Dermis blood vessel endothelial cell (primary cell): ENCODE measurements at places on chromosomes 7 and 10.

- no peak for DNase-seq
These were observed 85.1 kb downstream of the MGMT start for GRCh38 chr10:129552119-129552518.

- DNase-seq, result no peak
These were observed 607.7 kb upstream of the FOXK1 start for GRCh38 chr7:4074407-4074806.

- no peak for DNase-seq
These were observed 113.5 kb upstream of the IL6 start for GRCh38 chr7:22613496-22613895.

DNA sequence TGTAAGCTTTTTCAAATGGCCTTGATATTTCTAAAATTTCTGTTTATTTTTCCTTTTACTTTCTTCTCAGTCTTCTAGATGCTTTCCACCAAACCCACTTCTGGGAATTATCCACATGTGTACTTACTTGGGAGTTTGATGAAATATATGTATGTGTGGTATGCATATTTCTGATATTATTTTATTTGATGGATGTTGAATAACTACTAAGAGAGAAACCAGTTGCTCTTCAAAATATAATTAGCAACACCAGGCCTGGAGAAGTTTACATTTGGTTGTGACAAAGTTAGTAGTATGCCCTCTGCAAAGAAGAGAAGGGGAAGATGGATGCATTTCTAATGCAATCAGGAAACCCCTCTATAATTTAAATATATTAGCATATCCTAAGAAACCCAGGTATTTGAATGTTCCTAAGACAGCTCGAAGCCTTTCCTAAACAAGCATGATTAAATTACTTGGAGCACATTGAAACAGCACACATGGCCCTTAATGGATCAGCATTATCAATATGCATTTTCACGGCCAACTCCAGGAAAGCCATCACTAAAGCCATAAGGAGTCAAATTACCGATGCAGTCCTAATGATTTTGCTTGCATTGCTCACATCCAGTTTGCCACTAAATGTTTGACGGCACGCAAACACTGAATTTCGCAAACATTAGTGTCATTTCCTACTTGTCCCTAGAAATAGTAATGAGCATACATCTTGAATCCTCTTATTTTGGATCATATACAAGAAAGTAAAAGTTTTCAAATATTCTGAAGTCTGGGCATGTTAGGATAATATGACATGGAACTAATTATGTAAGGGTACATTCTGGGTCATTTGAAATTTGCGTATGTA, 393.8 kb downstream of the EXOC4 start:
- DNase-seq, result no peak

DNA sequence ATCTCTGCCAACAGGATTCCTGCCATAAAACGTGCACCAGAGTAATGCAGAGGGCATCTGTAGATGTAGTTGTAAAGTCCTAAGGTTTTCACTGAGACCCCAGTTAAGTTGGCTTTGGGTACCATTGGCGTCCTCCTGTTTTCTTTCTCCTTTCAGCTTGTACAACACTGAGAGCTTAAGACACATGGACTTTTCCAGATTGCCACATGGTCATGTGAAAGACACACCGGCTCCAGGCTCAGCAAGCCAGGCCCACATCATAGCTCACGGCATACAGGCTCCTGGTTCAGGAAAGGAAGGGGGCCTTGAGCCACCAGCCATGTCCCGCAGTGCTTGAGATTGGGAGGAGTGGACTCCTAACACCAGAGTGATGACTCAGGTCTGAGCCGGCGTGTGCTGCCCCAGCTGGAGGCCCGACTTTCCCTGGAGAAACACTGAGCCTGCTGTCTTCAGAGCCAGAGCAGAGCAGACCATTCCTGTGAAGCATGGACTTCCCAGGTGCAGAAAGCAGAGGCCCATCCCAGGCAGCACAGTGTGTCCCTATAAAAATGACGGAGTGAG, 252.7 kb downstream of the PRPF18 start:
- DNase-seq, result peak; percentile 82

- no peak for DNase-seq
These were observed 153.1 kb downstream of the TRIL start for GRCh38 chr7:28804990-28805389.

DNA sequence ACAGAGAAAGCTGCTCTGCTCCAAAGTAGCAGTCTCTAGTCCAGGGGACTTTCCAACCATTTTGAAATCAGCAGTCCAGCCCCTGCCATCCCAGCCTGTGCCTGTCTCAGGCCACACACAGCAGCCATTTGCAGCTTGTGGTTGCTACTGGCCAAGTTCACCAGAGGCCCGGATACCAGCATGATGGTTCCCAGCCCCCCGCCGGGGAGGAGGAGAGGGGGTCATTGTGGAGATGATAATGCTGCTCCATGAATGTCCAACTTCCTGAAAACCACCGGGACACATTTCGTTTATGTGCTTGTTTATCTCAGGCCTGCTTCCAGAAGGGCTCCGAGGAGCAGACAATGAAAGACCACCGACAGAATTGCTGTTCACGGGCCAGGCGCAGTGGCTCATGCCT, 160.0 kb downstream of the UBE2H start:
- DNase-seq, result no peak

DNA sequence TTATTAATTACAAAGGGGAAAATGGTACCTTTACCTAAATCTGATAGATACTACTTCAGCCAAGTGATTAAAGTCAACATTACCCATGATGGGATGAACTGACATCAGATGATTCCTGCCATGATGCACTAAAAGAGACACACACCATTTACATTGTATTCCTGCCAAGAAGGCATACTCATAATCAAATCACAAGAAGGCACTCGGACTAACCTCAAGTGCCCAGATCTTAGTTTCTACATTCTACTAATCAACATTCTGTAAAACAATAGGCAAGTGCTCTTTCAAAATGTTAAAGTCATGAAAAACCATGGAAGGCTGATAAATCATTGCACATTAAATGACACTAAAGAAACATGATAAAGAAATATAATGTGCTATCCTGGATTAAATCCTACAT, 44.4 kb downstream of the SLC35G1 start:
- no peak for DNase-seq

DNA sequence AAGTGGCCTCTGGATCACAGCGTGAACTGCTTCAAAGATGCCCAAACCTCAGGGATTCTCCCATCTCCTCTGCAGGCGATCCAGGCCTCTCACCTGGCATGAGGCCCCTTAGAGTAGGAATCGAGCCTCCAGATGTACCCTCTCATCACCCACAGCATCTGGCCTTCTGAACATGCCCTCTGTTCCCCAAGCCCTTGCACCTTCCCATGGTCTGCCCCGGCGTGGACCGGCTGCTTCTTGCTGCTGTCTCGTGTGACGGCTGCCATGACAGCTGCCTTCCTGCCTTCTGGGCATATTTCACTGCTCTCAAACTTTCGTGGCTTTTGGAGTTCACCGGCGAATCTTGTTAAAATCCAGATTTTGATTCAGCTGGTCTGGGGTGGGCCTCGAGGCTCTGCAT, 157.2 kb upstream of the NPS start:
- DNase-seq, result no peak

- DNase-seq, result no peak
These were observed 100.9 kb upstream of the TAS2R16 start for GRCh38 chr7:123096434-123096833.

GRCh38 chr10:21944727-21945386, 58.7 kb downstream of the DNAJC1 start:
- peak; percentile 27 for DNase-seq

- DNase-seq, result no peak
These were observed 4.7 kb downstream of the CLCN1 start for GRCh38 chr7:143320620-143321019.
